Bronchial smooth muscle cell (primary cell): ENCODE measurements at places on chromosomes 7 and 10. TPM values are rescaled to one million over a fixed set of nuclear protein-coding genes. Genes with fewer than 3 reads are reported as not detected.

The SUN3 gene
- total RNA-seq: not detected in 2 replicates

The IDI2 gene
- 0.09 TPM in 1 of 2 replicates, not detected in the other for total RNA-seq

The EPHB6 gene
- total RNA-seq: under 0.01 and 1.2 TPM in 2 replicates

The LUC7L2 gene
- total RNA-seq: 41.7 and 45.4 TPM in 2 replicates

The MKRN1 gene
- 80.1 and 108 TPM in 2 replicates for total RNA-seq

The UPK3BL1 gene
- 9.3 and 13.2 TPM in 2 replicates for total RNA-seq

The TCTN3 gene
- 20.9 and 26.6 TPM in 2 replicates for total RNA-seq

The CYP2W1 gene
- 0.16 TPM in 1 of 2 replicates, not detected in the other for total RNA-seq

The NUTM2D gene
- 1.6 and 2.0 TPM in 2 replicates for total RNA-seq

The HDAC9 gene
- total RNA-seq: 2.1 and 3.5 TPM in 2 replicates

The TUBAL3 gene
- not detected in 2 replicates for total RNA-seq

The AOAH gene
- total RNA-seq: not detected in 2 replicates

The MOGAT3 gene
- total RNA-seq: not detected in 2 replicates

The KCP gene
- total RNA-seq: 0.32 and 0.34 TPM in 2 replicates

The FEZF1 gene
- total RNA-seq: not detected in 2 replicates

The KLF14 gene
- under 0.01 TPM in 1 of 2 replicates, not detected in the other for total RNA-seq

The CCDC7 gene
- total RNA-seq: 9.9 and 18.0 TPM in 2 replicates

The PDZD7 gene
- 1.8 and 2.0 TPM in 2 replicates for total RNA-seq

The IFIT1B gene
- total RNA-seq: under 0.01 TPM in 1 of 2 replicates, not detected in the other

The ZNF485 gene
- 1.9 and 2.4 TPM in 2 replicates for total RNA-seq

The CHRM2 gene
- 0.32 and 3.0 TPM in 2 replicates for total RNA-seq

The SH2B2 gene
- 0.94 and 0.95 TPM in 2 replicates for total RNA-seq

The NPTX2 gene
- total RNA-seq: under 0.01 TPM in 1 of 2 replicates, not detected in the other

The SPDYE16 gene
- total RNA-seq: under 0.01 and 0.26 TPM in 2 replicates

The CYP2C19 gene
- not detected in 2 replicates for total RNA-seq

The MEPCE gene
- total RNA-seq: 29.6 and 31.0 TPM in 2 replicates

The RET gene
- total RNA-seq: 0.17 and 0.32 TPM in 2 replicates

The CLDN4 gene
- 0.32 and 0.43 TPM in 2 replicates for total RNA-seq

The MNX1 gene
- total RNA-seq: not detected in 2 replicates

The C10orf53 gene
- not detected in 2 replicates for total RNA-seq

The ZC3HAV1 gene
- 17.7 and 21.4 TPM in 2 replicates for total RNA-seq

The OR2A7 gene
- total RNA-seq: 0.09 TPM in 1 of 2 replicates, not detected in the other

The CALCR gene
- total RNA-seq: not detected in 2 replicates

The SLC39A12 gene
- total RNA-seq: 0.09 TPM in 1 of 2 replicates, not detected in the other

The EMX2 gene
- total RNA-seq: not detected in 2 replicates

The ANKRD1 gene
- 0.16 and 0.43 TPM in 2 replicates for total RNA-seq

The OR2A1 gene
- 0.09 TPM in 1 of 2 replicates, not detected in the other for total RNA-seq

The ZNF853 gene
- 0.47 and 3.2 TPM in 2 replicates for total RNA-seq

The NPFFR1 gene
- total RNA-seq: under 0.01 TPM in 1 of 2 replicates, not detected in the other
